ENCODE measurements at places on chromosomes 12 and 14.

GRCh38 chr14:98298481-98299244 lies 973.3 kb downstream of the BCL11B start:
- no peak for DNase-seq

- DNase-seq = no peak
These were observed 30.9 kb downstream of the NT5DC3 start for GRCh38 chr12:103810111-103810510.

DNA sequence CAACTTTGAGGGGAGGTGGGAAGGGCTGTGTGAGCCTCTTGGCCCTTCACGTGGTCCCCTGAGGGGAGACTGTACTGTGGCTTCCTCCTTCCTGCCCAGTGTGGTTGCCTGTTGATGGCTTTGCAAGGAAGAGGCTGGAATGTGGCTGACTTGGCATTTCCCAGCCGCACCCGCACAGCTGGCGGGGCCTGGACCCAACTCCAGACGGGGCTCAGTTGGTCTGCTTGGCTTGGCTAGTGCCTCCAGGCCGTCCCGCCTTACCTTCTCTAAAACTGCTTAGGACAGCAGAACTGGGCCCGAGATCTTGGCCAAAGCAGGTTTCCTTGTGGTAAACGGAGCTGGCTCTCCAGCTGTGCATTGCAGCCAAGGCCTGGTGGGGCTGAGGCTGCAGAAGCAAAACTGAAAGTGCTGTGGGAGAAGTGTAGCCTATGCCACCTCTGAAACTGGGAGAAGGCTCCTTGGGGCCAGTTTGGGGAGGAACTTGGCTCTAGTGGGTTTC lies 139.5 kb downstream of the SMOC1 start:
- no peak for DNase-seq

- no peak for DNase-seq
These were observed 7.4 kb upstream of the KTN1 start for GRCh38 chr14:55572578-55572977.

- DNase-seq = no peak
These were observed 298.1 kb downstream of the MED13L start for GRCh38 chr12:115979351-115979750.

DNA sequence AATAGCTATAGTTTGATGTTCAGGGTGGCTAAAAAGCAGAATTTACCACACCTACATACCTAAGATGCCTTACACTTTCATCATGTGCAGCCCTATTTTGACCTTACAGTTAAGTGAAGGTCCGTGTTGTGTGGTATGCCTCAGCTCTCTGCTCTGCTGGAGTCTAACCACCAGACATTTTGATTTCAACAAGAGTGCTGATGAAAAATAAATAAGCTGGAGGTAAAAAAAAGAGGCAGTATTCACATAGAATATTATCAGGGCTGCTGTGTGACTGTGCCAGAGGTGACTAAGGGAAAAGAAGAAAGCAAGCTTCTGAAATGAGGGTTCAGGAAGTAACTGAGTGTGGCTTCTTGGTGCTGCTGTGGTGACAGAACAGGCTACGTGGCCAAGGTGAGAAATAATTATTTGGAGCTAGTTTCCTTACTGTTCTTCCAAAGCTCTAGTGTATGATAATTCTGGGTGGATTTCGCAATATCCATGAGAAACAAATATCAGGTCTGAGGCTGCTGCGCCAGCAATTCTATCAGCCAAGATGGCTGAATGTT lies 188.8 kb downstream of the STXBP6 start:
- no peak for DNase-seq

- no peak for DNase-seq
These were observed 1.7 kb upstream of the CHPT1 start for GRCh38 chr12:101695706-101696105.

DNA sequence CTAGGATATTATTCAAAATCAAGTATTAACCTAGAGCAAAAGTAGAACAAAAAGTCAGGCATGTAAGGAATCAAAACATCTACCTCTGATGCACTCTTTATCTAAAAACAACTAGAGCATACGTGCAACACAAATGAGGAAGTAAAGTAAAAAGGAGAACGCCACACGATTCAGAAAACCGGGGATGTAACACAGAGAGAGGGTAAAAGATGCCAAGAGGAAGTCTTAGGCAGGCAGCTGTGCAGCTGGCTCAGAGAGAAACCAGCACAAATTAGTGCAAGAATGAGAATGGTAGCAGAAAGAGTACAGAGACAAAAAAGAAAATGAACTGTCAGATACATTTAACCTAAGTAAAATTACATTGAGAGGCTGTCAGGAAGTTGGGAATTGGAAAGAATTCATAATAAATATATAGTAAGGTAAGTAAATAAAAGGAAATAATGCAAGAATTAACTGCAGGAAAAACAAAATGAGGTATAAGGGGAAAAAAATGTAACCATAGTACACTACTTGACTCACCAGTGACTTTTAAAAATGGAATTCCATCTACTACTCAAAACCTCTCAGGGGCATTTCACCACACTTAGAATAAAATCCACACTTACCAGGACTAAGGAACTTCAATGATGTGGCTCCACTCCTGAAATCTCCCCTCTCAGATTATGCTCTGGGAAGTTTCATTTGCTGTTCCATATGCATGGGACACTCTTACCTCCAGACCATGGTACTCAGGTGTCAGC lies 17.1 kb downstream of the BCAT1 start:
- no peak for DNase-seq

GRCh38 chr14:26377150-26377549 lies 220.7 kb downstream of the NOVA1 start:
- DNase-seq = no peak

- peak; percentile 73 for DNase-seq
These were observed 3.7 kb downstream of the UNC119B start for GRCh38 chr12:120713861-120714482.

DNA sequence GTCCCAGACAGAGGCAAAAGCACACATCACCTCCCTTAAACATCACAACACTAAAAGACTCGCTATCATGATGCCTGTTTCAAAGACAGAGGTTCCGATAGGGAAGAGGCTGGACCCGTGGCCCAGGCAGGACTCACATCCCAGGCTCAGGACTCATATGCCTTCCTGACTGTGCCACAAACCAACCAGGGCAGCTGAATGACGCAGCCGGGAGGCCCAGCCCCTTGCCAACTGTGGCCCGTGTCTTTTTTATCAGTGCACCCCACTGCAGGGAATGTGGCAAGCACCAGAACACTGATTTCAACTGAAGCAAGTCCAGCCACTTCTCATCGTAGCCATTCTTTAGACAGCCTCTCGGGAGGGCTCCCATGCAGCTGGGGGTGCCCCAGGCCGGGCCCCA lies 132.3 kb downstream of the KSR2 start:
- DNase-seq = no peak

- no peak for DNase-seq
These were observed 51.7 kb upstream of the FERMT2 start for GRCh38 chr14:53002576-53002975.

- DNase-seq = peak; percentile 35
These were observed 55.9 kb downstream of the LRP6 start for GRCh38 chr12:12210983-12211382.

- no peak for DNase-seq
These were observed 42.3 kb upstream of the FRMD6 start for GRCh38 chr14:51609251-51609954.

- no peak for DNase-seq
These were observed 25.0 kb upstream of the SRP54 start for GRCh38 chr14:34957771-34958286.

GRCh38 chr12:93029091-93029490 lies 100.0 kb upstream of the EEA1 start:
- DNase-seq = no peak

DNA sequence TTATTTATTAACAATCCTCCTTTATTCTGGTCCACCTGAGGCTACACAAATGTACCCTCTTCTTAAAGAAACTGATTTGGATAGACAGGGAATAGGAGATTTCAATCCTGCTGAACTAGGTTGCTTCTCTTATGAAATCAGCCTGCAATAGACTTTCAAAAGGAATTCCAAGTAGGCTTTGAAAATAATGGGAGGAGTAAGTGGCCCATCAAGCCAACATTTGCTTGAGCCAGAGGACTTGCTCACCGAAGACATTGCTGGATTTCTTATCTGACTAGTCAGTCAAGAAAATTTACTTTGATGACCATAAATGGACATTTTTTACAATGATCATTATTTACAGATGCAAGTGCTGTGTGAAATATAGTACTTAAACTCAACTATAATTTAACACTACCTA lies 82.8 kb upstream of the RASSF8 start:
- DNase-seq = no peak

DNA sequence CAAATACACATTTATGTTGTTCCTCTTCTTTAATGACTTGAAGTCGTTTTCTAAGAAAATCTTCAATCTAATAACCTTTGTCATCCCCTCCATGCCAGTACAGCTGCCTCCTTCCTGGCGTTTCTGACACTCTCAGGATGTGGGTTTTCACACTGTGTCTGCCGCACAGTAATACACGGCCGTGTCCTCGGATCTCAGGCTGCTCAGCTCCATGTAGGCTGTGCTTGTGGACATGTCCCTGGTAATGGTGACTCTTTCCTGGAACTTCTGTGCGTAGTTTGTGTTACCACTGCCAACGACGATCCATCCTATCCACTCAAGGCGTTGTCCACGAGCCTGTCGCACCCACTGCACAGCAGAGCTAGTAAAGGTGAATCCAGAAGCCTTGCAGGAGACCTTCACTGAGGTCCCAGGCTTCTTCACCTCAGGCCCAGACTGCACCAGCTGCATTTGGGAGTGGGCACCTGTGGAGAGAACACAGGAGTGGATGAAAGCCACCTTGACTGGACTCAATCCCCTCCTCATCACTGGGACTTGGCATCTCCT lies 1095.9 kb downstream of the TMEM121 start:
- peak; percentile 11 for DNase-seq

- no peak for DNase-seq
These were observed 90.7 kb downstream of the OTOGL start for GRCh38 chr12:80190001-80190400.

DNA sequence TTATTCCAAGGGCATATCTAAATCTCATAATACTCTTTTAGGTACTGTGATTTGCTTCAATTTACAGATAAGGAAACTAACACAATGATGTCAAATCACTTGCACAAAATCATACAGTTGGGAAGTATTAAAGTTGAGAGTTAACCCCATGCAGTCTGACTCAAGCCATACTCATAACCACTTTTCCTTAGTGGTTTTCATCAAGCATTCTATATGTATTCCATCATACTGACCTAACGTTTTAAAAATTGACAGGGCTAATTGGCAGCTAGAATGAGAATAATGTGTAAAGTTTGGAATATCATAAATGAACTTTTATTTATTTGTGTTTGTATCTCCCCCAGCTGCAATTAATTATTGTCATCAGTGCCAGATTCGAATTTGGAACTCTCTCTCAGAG lies 20.9 kb downstream of the PUS7L start:
- no peak for DNase-seq

DNA sequence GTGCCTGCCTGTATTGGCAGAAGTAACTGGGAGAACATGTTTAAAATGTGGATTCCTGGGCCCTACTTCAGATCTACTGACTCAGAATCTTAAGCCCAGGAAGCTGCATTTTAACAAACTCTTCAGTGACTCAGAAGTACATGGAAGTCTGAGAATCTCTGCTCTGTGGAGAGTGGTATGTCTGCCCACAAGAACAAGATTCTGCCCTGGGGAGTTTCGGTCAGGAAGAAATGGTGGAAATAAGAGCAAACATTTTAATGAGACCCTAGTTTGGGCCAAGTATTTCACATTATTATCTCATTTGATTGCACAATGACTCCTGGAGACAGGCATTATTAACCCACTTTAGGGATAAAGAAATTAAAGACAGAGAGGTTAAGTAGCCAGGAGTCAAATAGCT lies 8.2 kb downstream of the ALDH1L2 start:
- no peak for DNase-seq

DNA sequence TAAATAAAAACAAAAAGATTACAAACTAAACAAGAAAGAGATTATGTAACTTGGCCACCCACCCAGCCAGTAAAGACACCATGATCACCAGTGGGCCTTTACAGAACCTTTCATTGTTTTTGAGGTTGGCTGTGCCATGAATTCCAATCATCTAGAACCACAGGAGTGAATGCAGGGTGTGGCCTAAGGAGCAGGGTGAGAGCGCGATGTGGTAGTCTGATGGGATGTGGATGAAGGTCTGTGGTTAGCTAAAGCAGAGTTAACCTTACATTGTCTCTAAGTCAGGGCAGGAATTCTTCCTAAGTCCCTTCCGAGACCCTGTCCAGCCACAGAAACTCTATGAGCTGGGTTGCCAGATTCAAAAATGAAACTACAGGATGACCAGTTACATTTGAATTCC lies 54.0 kb upstream of the CDKN3 start:
- DNase-seq = no peak

GRCh38 chr14:59450716-59451115 lies 14.5 kb downstream of the GPR135 start:
- DNase-seq = no peak

GRCh38 chr12:8899830-8900229 lies 14.5 kb upstream of the PHC1 start:
- DNase-seq = no peak

DNA sequence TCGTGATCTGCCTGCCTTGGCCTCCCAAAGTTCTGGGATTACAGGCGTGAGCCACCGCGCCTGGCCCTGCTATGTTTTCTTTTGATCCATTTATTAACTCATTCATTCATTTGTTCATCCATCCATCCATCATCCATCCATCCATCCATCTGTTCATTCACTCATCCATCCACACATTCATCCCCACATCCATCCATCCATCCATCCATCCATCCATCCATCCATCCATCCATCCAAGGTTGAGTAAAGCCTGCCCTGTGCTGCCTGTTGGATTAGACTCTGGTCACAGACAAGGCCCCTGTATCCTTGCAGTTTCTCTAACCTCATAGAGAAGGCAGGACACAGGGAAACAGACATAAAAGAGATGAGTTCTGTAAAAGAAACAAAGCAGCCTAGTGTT lies 44.9 kb downstream of the DNAH10 start:
- DNase-seq = no peak
